Fibroblast of lung (primary cell): ENCODE measurements at places on chromosomes 16 and 17.

DNA sequence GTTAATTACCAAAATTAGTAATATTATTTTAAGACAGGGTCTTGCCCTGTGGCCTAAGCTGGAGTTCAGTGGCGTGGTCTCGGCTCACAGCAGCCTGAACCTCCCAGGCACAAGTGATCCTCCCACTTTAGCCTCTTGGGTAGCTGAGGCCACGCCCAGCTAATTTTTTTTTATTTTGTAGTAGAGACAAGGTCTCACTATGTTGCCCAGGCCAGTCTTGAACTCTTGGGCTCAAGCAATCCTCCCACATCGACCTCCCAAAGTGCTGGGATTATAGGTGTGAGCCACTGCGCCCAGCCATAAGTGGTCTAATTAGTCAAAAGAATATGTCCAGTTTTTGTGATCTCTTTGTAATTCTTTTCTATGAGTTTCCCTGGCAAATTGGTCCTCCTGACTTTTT, 12.0 kb upstream of the CFDP1 start:
- H3K27ac ChIP-seq: no peak overlapping the region
- H3K4me1 ChIP-seq: no peaks in the 10 kb centered on the region
- H3K27me3 ChIP-seq: no peaks in the 10 kb centered on the region
- DNase-seq: no peak
- H3K4me3 ChIP-seq: no peak overlapping the region
- H3K36me3 ChIP-seq: no peaks in the 10 kb centered on the region

GRCh38 chr17:7348478-7349242, 3.3 kb upstream of the KCTD11 start:
- no peak overlapping the region for H3K27ac ChIP-seq
- H3K27me3 ChIP-seq: peaks cover under 1% of the 10 kb centered on the region
- H3K4me1 ChIP-seq: peaks cover 15% of the 10 kb centered on the region
- H3K36me3 ChIP-seq: no peaks in the 10 kb centered on the region
- no peak overlapping the region for H3K4me3 ChIP-seq

DNA sequence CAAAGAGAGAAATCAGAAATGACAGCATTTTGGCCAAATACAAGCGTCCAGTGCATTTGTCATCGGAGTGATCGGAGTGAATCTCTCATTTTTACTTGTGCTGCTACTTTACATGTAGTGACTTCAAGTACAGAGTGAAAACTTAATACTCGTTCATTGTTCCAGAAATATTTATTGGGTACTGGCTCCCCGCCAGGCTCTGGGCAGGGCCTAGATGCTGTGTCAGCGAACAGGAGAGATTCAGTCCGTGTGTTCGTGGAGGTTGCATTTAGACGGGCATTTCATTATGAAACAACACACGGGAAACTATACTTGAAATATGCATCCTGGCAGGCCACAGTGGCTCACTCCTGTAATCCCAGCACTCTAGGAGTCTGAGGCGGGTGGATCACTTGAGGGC, 727.2 kb upstream of the RBFOX1 start:
- H3K27ac ChIP-seq: no peak overlapping the region
- H3K4me1 ChIP-seq: no peaks in the 10 kb centered on the region
- H3K4me3 ChIP-seq: no peak overlapping the region
- H3K36me3 ChIP-seq: no peaks in the 10 kb centered on the region

GRCh38 chr16:55389426-55390073, 65.5 kb downstream of the IRX6 start:
- H3K27me3 ChIP-seq: no peaks in the 10 kb centered on the region
- no peaks in the 10 kb centered on the region for H3K4me1 ChIP-seq
- H3K27ac ChIP-seq: no peak overlapping the region
- no peak for DNase-seq
- H3K36me3 ChIP-seq: no peaks in the 10 kb centered on the region
- no peak overlapping the region for H3K4me3 ChIP-seq

GRCh38 chr16:62424206-62424605, 388.0 kb upstream of the CDH8 start:
- H3K4me3 ChIP-seq: no peak overlapping the region
- no peaks in the 10 kb centered on the region for H3K36me3 ChIP-seq
- no peak for DNase-seq
- no peak overlapping the region for H3K27ac ChIP-seq

- H3K4me3 ChIP-seq: no peak overlapping the region
- no peak for DNase-seq
- H3K4me1 ChIP-seq: peaks cover 7% of the 10 kb centered on the region
- H3K36me3 ChIP-seq: no peaks in the 10 kb centered on the region
- H3K27me3 ChIP-seq: no peaks in the 10 kb centered on the region
These were observed 31.8 kb upstream of the PRM1 start for GRCh38 chr16:11312718-11313492.

DNA sequence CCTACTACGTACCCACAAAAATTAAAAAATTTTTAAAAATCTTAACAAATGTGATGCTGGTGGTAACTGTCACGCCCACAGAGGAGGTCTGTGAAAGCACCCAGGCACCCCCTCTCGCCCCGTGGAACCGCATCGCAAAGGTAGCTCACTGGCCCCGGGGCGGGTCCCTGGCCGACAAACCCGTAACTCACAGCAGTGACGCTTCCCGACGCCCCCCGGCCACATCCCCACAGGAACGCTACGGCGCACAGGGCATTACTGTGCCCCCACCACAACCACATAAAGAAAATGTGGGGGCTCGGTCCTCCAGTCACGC, 366 bp downstream of the ANKS3 start:
- peaks cover 2% of the 10 kb centered on the region for H3K4me1 ChIP-seq
- peak overlapping the region; percentile 96 for H3K4me3 ChIP-seq
- peaks cover 5% of the 10 kb centered on the region for H3K36me3 ChIP-seq
- peak overlapping the region; percentile 74 for H3K27ac ChIP-seq

- no peak overlapping the region for H3K27ac ChIP-seq
- no peak overlapping the region for H3K4me3 ChIP-seq
- no peak for DNase-seq
- no peaks in the 10 kb centered on the region for H3K27me3 ChIP-seq
- peaks cover 2% of the 10 kb centered on the region for H3K4me1 ChIP-seq
These were observed 113.5 kb downstream of the USP22 start for GRCh38 chr17:20929334-20929733.

DNA sequence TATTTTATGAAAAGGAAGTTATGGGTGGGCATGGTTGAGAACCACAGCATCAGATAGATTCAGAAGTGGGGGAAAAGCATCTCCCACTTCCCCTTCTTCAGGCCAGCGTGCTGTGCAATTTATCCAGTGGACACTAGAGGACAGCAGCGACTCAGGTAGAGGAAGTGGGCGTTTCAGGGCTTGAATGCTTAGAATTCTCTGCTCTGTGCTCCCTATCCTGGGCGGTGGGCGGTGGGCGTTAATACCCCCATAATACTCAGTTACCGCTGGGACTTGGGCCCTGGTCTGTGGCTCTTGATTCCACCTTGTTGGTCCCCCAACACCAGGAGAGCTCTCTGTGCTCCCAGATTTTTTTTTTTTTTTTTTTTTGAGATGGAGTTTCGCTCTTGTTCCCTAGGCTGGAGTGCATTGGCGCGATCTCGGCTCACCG, 3.7 kb upstream of the LYZL6 start:
- H3K36me3 ChIP-seq: no peaks in the 10 kb centered on the region
- peaks cover 6% of the 10 kb centered on the region for H3K27me3 ChIP-seq
- H3K27ac ChIP-seq: no peak overlapping the region
- no peaks in the 10 kb centered on the region for H3K4me1 ChIP-seq
- H3K4me3 ChIP-seq: no peak overlapping the region

GRCh38 chr16:46822270-46822669, 8.7 kb downstream of the C16orf87 start:
- peak; percentile 46 for DNase-seq
- H3K4me3 ChIP-seq: no peak overlapping the region
- no peak overlapping the region for H3K27ac ChIP-seq
- H3K36me3 ChIP-seq: no peaks in the 10 kb centered on the region
- peaks cover 11% of the 10 kb centered on the region for H3K4me1 ChIP-seq
- H3K27me3 ChIP-seq: no peaks in the 10 kb centered on the region

DNA sequence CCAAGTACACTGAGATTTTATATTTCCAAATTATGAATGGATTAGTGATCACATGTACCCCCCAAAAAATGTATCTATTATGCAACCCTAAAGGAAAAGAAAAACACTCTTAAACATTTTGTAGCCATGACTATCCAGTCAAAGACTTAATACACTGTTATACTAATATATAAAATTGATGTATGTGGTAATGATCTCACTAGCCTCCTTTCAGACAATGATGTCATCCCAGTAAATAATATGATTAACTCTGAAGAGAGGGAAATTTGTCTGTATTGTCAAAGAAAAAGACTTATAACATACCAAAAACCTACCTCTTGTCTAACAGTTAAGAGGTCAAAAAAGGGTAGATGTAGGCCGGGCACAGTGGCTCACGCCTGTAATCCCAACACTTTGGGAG, 80.7 kb downstream of the USP32 start:
- no peaks in the 10 kb centered on the region for H3K36me3 ChIP-seq
- H3K27me3 ChIP-seq: no peaks in the 10 kb centered on the region

GRCh38 chr17:34243364-34244320, 11.4 kb upstream of the CCL2 start:
- H3K36me3 ChIP-seq: no peaks in the 10 kb centered on the region
- H3K4me3 ChIP-seq: no peak overlapping the region
- no peak overlapping the region for H3K27ac ChIP-seq
- peaks cover 2% of the 10 kb centered on the region for H3K4me1 ChIP-seq

DNA sequence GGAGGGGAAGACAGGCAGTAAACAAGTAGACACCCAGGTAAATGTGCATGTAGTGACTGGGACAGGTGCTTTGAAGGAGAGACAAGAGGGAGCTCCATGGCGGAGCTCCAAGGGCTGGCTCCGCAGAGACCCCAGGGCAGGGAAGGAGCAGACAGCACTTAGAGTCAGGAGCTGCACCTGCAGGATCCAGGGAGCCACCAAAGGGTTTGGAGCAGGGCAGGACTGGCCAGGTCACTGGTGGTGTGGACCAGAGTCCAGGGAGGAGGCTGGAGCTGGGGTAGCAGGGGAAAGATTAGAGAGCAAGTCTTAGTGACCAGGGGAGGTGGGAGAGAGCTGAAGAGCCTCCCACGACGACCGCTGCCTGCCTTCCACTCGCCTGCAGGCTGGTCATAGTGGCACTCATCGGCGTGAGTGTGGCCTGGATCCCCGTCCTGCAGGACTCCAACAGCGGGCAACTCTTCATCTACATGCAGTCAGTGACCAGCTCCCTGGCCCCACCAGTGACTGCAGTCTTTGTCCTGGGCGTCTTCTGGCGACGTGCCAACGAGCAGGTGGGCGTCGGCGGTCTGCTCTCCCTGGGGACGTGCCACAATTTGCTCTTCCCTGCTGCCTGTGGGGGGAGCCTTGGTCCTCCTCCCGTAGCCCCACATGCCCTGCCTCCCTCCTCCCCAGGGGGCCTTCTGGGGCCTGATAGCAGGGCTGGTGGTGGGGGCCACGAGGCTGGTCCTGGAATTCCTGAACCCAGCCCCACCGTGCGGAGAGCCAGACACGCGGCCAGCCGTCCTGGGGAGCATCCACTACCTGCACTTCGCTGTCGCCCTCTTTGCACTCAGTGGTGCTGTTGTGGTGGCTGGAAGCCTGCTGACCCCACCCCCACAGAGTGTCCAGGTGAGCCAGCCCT, 14.7 kb upstream of the FAM83G start:
- H3K27ac ChIP-seq: no peak overlapping the region
- H3K4me1 ChIP-seq: no peaks in the 10 kb centered on the region
- H3K36me3 ChIP-seq: no peaks in the 10 kb centered on the region
- H3K27me3 ChIP-seq: no peaks in the 10 kb centered on the region

- H3K27me3 ChIP-seq: no peaks in the 10 kb centered on the region
- H3K4me3 ChIP-seq: peak overlapping the region; percentile 71
- H3K4me1 ChIP-seq: peaks cover 6% of the 10 kb centered on the region
- H3K36me3 ChIP-seq: peaks cover 1% of the 10 kb centered on the region
- H3K27ac ChIP-seq: peak overlapping the region; percentile 87
These were observed 583 bp upstream of the ZNF747 start for GRCh38 chr16:30535106-30535776.

DNA sequence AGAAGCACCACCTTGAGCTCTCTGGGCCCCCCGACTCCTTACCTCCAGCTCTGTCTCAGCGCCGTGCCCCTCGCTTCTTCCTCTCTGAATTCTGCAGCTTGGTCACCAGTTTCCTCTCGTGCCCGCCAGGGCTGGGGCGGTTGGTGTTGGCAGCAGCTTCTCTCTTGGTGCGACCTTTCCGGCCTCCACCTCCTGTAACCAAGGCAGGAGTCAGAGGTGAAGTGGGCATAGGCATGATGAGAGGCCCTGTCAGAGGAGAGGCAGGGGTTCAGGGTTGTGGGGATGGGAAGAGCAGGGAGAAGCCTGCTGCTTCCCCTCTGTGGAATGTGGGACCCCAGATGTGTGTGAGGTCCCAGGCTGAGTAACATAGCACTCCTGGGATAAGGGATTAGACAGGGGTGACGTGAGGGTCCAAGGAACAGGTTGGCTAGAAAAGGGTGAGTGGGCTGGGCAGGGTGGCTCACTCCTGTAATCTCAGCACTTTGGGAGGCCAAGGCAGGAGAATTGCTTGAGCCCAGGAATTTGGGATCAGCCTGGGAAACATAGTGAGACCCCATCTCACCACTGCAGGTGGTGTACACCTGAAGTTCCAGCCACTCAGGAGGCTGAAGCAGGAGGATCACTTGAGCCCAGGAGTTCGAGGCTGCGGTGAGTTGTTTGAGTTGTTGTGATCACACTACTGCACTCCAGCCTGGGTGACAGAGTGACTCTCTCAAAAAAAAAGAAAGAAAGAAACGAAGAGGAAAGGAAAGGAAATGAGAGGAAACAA, 626 bp downstream of the NUPR1 start:
- H3K27me3 ChIP-seq: no peaks in the 10 kb centered on the region
- peak overlapping the region; percentile 89 for H3K4me3 ChIP-seq
- peaks cover 5% of the 10 kb centered on the region for H3K36me3 ChIP-seq
- no peak for DNase-seq
- peaks cover 10% of the 10 kb centered on the region for H3K4me1 ChIP-seq
- H3K27ac ChIP-seq: peak overlapping the region; percentile 92

GRCh38 chr16:68046106-68046505, 23.0 kb downstream of the DUS2 start:
- H3K27ac ChIP-seq: no peak overlapping the region
- no peaks in the 10 kb centered on the region for H3K4me1 ChIP-seq
- no peak overlapping the region for H3K4me3 ChIP-seq
- H3K27me3 ChIP-seq: no peaks in the 10 kb centered on the region
- peaks cover 2% of the 10 kb centered on the region for H3K36me3 ChIP-seq

DNA sequence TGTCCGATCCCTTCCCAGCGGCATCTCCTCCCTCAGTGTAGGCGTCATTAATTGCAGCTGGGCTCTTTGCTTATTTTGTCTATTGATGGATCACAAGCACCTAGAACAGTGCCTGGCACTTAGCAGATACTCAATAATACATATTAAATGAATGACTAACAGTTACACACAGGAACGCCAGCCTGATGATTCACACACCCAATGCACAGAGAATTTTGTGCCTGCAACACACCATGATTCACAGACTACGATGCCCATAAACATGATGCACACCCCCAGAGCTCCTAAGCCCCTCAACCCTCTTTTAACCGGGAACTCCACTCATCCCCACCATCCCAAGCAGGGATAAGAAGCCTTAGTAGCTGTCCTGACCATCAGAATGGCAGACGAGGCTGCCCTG, 66.6 kb upstream of the TMEM97 start:
- H3K4me1 ChIP-seq: peaks cover 2% of the 10 kb centered on the region
- no peaks in the 10 kb centered on the region for H3K36me3 ChIP-seq
- no peak overlapping the region for H3K4me3 ChIP-seq
- H3K27me3 ChIP-seq: peaks cover 2% of the 10 kb centered on the region
- DNase-seq: peak; percentile 63
